ENCODE measurements at places on chromosomes 5 and 9.

- no peak for DNase-seq
These were observed 46.8 kb upstream of the DHFR start for GRCh38 chr5:80701597-80701996.

GRCh38 chr5:35266276-35266675 lies 36.0 kb upstream of the PRLR start:
- DNase-seq: no peak

GRCh38 chr5:43553381-43553780 lies 3.5 kb downstream of the PAIP1 start:
- DNase-seq: no peak

- no peak for DNase-seq
These were observed 241.0 kb downstream of the AOPEP start for GRCh38 chr9:94967482-94967881.

DNA sequence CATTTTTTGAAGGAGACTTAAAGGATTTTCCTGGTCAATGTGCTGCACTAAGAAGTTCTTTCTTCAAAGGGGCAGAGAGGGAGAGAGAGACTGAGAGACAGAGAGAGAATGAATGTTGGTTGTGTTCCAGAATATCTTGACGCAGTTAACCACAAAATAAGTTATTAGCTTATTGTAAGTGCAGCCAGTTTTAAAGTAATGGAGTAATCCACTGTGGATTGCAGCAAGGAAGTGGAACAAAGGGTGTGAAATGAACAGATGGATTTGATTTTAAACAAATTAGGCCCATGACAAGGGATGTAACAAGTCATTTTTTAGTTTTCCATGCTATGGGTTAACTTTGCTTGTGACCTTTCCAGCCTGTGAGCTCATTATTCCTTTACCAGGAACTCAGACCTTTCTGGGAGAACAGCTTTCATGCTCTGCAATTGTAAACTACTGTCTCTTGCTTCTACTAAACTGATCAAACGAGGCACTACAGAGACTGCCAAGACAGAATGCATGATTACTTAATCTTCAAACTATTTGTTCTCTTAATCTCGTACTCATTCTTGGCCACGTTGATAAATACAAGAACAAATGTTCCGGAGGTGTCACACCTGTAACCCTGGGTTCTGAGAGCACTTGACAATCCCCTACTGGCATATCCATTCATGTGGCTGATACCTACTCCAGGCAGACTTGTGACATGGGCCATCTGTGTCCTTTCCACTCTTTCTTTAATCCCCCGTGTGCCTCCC lies 131.1 kb downstream of the TLE1 start:
- no peak for DNase-seq

Data from suppressor macrophage (primary cell).